ENCODE measurements at places on chromosomes 12 and 14.

GRCh38 chr14:91159906-91160305 is 46.0 kb downstream of the DGLUCY start:
- no peak for DNase-seq

- DNase-seq, result no peak
Measured at GRCh38 chr14:79274641-79275291, 936.5 kb downstream of the DIO2 start.

DNA sequence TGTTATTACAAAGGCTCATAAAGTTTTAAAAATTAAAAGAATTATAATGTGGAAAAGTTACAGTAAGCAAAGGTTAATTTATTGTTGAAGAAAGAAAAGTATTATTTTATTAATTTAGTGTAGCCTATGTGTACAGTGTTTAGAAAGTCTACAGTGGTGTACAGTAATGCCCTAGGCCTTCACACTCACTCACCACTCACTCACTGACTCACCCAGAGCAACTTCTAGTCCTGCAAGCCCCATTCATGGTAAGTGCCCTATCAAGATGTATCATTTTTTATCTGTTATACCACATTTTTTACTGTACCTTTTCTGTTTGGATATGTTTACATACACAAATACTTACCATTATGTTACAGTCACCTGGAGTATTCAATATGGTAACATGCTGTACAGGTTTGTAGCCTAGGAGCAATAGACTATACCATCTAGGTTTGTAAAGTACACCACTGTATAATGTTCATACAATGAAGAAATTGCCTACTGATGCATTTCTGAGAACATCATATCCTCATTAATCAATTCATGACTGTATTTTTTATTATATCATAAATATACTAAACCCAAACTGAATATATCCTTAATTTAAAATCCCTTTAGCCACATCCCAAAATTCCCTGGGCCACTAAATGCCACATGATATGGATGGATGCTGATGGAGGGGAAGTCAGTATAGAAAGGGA is 43.6 kb upstream of the NID2 start:
- no peak for DNase-seq

DNA sequence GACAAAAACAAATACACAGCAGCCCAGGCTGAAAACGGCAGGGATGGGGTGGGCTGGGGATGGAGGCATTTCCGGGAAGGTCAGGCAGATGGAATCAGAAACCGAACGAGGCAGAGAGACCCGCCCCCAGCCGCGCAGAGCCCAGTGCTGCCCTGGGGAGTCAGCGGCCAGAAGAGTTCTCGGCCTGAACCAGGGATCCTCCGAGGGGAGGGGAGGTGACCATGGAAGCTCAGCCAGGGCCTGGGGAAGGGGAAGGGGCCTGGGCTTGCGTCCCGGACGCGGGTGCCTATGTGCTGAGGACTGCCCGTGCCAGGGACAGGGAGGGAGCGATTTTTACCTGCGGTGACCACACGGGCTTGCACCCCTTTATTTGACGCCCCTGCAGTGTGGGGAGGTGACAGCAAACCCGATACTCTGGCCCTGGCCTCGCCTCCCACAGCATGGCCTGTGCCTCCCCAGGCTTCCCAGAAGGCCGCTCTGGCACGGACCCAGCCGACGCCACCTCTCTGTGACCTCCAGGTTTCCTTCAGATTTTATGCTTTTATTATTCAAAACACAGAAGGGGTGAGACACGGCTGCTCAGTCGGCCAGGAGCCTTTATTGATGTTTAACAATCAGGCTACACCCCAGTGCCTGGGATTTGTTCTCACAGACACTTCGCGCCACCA is 7.7 kb downstream of the LRCOL1 start:
- DNase-seq, result peak; percentile 87

DNA sequence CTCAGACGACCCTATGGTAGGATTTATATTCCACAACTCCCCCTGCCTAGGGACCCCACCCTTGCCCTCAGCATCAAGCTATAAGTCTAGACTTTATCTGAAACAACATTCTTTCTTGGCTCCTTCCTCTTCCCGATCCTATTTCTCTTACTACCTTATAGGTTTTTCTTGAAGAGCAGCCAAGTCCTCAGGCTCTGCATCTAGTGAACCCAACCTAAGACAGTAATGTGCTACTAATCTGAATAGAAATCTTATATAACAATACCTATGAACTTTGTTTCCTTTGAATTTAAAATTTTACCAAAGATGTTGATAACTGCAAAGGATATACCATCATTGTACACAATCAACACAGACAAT is 96.7 kb upstream of the BMP4 start:
- DNase-seq, result no peak

DNA sequence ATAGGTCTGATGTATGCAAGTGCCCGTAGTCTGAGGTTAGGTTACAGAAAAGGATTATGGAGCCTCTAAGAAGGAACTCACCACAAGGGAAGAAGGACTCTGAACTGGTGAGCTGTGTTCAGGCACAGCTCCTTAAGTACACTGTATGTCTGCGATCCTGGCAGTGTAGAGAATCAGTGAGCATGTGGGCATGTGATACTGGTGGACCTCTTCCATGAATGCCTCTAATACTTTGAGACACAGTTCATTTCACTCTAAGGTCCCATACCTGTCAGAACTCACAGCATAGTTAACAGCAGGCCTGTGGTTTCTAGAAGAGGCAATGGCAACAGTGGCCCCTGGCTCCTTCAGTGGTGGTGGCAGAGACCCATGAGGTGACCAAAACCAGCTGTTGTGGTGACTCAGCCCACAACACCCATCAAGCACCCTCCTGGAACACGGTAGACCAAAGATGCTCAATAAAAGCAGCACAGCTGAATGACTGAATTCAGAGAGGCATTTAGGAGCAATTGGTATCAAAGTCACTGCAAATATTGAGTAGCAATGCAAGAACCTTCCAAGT is 6.9 kb upstream of the OR6J1 start:
- DNase-seq, result no peak

DNA sequence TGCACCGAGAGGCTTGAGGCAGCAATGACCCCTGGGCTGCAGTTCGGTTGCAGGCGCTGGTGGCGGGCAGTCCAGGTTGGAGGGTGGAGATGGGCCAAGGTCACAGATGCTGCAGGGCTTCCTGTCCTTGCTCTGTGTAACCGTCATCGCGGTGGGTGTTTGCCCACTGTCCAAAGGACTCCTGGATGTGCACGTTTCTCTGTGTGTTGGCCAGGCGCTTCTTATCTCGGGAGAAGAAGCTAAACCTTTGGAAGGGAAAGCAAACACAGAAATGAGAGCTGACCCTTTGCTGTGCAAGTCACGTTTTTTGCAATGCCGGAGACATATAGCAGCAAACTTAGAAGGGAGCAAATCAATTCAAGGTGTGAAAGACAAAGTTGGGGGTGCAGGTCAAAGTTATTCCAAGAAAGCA is 14.5 kb downstream of the SNRNP35 start:
- DNase-seq, result no peak

- DNase-seq, result no peak
Measured at GRCh38 chr14:26867171-26867757, 269.4 kb upstream of the NOVA1 start.

DNA sequence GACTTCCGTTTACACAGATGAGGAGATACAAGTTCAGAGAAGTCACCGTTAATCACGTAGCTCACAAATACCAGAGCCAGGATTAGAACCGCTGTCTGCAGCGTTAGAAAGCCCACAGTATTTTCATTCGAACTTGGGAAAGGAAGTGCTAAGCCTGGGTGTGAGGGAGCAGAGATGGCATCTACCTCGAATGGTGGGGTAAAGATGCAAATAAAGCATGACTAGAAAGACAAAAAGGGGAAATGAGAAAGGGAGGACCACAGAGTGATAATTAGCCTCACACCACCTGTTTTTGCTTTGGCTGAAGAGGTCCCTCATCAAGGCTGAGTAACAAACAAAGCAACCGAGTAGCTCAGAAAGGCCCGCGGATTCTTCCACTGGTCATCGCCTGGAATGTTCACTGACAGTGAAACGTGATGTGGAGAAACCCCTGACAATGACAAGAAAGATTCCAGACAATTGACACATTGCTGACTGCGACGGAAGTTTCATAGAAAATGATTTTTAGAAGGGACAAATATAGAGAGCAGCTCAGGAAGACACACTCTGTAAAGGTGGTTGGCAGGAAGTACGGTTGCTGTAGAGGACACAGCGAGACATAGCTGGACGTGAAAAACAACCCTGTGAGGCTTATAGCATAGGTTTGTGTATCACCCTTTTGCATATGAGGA is 31.5 kb upstream of the BHLHE41 start:
- no peak for DNase-seq

DNA sequence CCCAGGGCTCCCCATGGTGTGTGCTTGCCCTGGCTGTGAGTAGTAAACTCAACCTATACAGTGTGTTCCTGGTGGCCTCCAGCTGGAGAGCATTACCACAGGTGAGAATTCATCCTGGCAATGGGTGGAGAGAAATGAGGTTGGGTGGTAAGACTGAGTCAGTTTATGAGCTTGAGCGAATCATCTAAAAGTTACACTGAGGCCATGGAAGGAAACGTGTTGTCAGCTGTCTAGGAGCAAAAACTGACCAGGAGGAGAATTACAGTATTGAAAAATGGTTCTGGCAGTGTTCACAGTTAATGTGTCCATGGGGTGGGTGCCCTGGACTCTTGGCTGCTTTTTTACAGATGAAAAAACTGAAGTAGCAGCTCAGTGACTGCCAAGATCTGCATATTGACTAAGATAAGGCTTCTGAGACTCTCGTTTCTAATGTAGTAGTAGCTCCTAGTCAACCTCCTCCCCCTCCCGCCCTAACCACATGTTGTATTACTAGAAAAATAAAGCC is 202.0 kb upstream of the AMIGO2 start:
- DNase-seq, result no peak

DNA sequence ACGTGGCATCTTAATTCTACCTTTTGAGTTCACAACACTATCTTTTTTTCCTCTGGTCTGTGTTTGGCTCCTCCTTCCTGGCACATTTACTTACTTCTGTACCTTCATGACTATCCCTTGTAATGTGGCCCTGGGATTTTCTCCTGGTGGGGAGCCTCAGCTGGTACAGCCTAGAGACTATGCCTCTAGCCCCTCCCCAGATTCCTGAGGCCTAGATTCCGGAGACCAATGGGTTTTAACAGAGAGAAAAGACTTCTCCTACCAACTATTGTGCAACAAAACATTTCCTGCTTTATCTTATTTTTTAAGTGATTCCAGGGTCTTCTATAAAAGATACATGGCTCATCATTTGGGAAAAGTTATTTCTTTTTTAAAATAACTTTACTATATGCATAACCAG is 216.2 kb upstream of the KRR1 start:
- DNase-seq, result no peak

- no peak for DNase-seq
Measured at GRCh38 chr12:102879144-102879763, 37.8 kb downstream of the PAH start.
